ENCODE measurements at places on chromosomes 1 and 21.

GRCh38 chr1:54311506-54311905 lies 94.7 kb downstream of the SSBP3 start:
- DNase-seq, result no peak

GRCh38 chr1:179803104-179803503 lies 60.0 kb downstream of the FAM163A start:
- no peak for DNase-seq

- no peak for DNase-seq
Observed at GRCh38 chr1:33637846-33638440, 165.5 kb downstream of the ZSCAN20 start.

- no peak for DNase-seq
Observed at GRCh38 chr1:63916485-63917360, 142.9 kb downstream of the ROR1 start.

- no peak for DNase-seq
Observed at GRCh38 chr1:41484402-41485241, at the start of gene EDN2. EDN2 (minus strand) TSS chr1:41484683; CDS start chr1:41484601, 82 bp downstream.

GRCh38 chr21:18267496-18267895 lies 22.9 kb downstream of the CHODL start:
- no peak for DNase-seq

- DNase-seq, result no peak
Observed at GRCh38 chr1:41399145-41399795, 38.0 kb downstream of the FOXO6 start.

DNA sequence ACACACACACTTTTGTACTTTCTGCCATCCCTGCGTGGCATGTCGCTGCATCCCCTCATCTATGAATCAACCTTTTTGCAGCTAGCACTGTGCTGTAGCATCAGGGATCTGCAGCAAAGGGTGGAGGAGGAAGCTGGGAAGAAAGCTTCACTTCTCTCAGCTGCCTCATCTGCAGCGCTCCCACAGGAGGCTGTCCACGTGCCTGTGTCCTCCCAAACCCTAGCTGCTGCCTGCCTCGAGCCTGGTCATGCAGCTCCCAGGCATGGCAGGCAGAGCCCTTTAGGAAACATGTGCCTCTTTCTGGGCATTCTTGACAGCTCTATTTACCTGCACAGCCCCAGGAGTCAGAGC lies 262.1 kb upstream of the SGIP1 start:
- no peak for DNase-seq

DNA sequence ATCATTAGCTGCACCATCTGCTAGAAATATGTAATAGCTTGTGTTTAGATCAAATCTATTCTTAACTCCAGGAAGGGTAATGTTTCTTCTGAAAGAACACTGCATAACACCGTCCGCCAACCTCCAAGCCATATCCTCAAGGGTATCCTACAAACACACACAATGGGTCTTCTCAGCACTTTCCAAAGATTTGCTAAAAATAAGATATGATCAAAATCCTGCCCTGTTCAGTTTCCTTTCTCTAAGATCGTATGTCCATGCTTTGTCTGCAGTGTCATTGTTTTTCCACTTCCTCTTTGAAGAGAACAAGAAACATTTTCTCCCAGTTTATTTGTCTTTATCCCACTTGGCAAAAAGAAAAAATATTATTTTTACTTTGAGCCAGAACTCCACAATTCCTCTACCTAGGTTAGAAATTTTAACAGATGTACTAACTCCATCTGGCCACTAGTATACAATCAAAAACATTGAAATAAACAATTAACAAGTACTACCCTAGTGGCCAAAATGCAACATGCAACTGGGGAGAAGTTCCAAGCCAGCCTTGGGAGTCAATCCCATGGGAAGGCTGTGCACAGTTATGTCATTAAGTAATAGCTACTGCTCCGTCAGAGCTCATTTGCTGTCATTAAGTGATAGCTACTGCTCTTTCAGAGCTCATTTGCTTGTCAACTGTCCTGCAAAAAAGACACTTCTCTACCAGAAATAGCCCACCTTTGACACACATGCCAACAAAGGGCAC lies 37.8 kb downstream of the FRRS1 start:
- DNase-seq, result no peak

DNA sequence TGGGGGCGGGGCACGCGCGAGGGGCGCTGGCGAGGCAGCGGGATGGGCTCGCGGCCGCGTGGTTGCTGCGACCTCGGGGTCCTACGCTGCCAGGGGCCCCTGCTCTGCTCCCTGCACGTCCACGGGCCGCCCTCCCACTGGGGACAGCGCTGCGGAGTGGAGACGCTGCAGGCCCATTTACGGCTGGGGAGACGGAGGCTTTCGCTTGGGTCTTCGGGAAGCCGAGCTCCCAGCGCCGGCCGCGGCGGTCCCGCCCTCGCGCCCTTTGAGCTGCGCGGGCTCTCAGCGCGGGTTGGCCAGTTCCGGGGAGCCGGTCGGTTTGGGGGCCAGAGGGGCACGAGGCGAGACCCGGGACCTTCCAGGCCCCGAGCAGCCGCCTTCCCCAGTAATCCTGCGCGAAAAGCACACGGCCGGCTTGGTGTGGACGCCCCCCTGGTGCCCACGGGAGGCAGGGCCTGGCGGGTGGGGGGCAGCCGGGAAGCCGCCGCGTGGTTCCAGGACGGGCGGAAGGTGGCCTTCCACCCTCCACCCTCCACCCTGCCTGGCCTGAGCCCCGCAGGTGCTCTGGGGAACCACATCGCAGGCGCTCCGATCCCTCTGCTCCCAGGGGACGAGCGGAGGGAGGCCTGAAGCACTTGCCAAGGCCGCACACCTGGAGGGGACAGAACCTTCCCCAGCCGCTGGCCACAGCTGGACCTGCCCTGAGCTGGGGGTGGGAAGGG lies 570 bp upstream of the PEX10 start:
- no peak for DNase-seq

DNA sequence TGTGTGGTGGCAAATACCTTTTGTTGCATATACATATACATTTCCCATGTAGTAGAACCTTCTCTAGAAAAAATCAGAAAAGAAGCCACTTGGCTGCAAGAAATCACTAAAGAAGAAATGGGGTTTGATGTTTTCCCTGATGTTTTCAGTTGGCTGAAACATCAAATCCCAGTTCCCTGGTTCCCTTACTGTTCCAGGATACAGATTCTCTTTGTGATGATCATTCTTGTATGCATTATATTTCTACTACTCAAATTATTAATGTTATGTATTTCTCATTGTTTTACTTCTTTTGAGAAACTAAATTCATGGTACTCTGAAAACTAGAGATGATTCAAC lies 7.6 kb downstream of the RNU1-2 start:
- no peak for DNase-seq

DNA sequence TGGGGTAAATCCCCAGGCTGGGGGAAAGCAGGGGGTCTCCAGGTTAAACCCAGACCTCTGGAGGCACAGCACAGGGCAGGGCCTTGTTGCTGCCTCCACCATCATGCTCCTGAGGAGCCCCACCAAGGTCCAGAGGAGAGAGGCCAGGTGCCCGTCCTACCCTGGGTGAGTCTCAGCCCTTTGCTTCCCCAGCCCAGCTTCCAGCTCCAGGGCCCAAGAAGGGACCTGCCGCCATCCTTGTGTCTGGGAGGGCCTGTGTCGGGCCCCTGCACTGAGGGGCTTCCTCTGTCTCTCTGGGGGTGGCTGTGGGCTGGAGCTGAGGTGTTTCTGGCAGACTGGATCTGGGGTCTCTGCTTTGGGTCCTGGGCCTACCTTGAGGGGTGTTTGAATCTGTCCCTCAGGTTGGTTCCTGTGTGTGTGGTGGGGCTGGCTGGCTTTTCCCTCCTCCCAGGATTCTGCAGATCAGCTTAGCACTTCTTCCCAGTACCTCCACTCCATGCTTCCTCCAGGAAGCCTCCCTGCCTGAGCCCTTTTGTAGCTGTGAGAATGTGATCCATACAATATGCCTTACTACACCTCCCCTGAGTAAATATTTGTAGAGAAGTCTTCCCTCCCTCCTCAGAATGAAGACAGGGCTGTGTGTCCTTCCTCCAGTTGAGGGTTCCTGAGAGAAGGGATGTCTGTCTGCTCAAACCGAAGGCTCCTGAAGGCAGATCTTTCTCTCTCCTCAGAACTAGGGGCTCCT lies 6.2 kb downstream of the GPR3 start:
- DNase-seq, result no peak

GRCh38 chr1:157819896-157820295 lies at the start of gene FCRL1:
FCRL1 (minus strand) TSS chr1:157820120; CDS start chr1:157820037, 83 bp downstream.
- DNase-seq, result no peak

DNA sequence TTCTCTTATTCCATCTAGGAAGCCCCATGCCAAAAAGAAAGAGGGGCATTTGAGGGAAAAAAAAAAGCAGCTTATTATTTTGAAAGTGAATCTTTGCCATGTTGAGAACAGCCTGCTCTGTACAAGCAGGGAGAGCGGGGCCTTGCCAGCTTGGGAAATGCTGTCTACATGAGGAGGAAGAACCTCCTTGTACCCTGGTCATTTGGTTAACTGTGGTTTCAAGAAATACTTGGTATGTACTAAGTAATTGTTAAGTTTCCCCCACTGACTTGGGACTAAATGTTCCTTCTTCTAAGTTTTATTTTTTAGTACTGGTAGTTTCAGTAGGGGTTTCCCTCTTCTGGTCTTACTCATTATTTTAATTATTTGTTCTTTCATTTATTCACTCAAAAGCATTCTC lies 144.1 kb upstream of the HOOK1 start:
- DNase-seq, result no peak

DNA sequence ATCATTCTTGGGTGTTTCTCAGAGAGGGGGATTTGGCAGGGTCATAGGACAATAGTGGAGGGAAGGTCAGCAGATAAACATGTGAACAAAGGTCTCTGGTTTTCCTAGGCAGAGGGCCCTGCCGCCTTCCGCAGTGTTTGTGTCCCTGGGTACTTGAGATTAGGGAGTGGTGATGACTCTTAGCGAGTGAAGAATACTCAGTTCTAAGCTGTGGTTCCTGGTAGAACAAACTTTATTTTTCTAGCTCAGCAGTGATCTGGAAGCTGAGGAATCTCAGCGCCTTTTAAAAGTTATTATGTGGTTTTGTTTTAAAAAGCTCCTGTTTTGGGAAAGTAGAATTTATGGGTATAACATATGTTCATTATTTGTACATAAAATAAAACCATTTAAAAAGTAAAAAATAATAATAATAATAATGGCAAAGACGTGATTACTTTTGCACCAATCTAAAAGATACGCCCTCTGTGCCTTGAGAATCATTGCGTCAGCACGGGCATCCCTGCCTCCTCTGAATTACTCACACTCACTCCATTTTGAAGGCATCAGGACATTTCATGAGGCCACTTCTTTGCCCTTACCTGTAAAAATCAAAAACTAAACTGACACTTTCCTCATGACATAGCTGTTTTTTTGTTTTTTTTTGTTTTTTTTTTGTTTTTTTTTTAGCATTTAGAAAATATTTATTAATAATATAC lies 29.7 kb upstream of the TNFRSF1B start:
- DNase-seq, result no peak

GRCh38 chr1:235068158-235069121 lies 60.2 kb downstream of the TOMM20 start:
- no peak for DNase-seq

DNA sequence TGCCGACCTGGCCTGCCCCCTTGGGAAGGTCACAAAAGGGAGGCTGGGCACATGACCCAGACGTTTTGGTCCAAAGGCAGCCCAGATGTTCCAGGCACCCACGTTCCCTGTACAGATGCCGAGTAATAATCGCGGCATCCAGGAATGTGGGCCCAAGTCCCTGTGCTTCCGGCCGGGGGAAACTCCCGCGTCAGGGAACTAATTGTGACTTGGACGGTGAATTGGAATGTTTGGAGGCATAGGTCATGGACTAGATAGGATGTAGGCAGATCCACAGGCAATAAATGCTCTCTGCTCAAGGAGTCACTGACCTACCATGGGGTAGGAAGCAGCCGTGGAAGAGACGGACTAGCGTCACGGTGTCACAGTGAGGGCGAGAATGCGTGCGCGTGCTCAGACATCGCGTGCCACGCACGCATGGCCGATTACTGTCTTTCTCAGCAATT lies 178.4 kb downstream of the DUSP10 start:
- DNase-seq, result no peak

DNA sequence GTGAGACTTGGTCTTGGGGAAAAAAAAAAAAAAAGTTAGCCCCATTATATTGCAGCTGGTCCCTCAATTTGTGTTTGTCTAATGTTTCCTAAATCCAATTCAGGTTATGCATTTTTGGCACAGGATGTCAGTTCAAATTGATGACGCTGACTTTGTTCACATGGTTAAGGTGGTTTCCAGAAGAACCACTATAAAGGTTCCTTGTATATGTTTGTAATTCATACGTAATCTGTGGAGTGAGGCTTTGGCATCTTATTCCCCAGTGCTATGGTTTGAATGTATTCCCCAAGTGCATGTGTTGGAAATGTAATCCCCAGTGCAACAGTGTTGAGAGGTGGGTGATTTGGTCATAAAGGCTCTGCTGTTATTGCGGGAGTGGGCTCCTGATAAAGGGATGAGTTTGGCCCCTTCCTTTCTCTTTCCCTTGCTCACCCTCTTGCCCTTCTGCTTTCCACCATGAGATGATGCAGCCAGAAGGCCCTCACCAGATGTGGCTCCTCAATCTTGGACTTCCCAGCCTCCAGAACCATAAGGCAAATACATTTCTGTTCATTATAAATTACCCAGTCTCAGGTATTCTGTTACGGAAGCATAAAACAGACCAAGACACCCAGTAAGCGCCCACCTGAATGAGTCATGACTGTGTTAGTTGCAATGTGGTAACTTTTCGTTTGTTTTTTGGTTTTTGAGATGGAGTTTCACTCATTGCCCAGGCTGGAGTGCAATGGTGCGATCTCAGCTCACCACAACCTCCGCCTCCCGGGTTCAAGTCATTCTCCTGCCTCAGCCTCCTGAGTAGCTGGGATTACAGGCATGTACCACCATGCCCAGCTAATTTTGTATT lies 19.5 kb upstream of the HLCS start:
- no peak for DNase-seq

DNA sequence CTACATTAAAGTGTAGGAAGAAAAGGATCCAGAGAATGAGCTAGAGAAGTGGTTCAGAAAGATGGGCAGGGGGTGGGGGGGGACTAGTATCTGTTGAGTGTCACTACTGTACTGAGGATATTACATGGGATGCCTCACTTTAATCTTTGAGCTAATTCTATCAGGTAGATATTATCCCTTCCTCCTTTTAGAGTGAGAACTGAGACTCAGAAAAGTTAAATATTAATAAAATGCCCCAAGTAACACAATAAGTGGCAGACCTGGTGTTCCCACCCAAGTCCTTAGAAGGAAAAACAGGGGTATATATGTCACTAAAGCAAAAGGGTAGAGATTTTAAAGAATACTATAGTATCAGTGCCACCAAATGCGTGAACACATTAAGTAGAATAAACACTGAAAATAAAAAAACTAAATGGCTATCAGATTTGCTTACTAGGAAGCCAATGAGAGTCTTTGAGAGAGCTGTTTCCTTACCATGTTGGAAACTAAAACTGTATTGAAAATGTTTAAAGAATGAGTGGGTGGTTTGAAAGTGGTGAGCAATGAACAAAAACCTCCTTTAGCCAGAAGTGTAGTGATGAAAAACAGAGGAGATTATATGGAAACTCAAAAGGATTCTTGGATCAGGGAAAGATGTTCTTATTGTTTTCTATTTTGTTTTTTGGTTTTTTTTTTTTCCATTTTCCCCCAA lies 230.8 kb downstream of the BARHL2 start:
- no peak for DNase-seq

DNA sequence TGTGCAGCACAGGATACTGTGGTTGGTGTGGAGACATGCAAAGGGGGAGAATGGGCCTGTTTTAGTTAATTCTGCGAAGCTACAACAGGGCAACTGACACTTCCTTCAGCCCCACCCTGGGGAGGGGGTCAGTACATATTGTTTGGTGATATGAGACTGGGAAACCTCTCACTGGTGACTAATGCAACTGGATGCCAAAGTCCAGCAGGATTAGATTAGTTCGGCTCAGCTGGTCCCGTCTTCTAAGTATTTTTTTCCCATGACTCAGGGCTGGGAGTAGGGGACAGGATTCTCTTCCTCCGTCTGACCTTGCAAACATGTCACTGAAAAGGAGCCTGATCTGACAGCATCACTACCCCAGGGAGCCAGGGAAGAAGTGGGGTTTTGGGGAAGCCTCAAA lies 43.0 kb downstream of the PLXNA2 start:
- no peak for DNase-seq
